ENCODE measurements at places on chromosomes 6 and 20.

DNA sequence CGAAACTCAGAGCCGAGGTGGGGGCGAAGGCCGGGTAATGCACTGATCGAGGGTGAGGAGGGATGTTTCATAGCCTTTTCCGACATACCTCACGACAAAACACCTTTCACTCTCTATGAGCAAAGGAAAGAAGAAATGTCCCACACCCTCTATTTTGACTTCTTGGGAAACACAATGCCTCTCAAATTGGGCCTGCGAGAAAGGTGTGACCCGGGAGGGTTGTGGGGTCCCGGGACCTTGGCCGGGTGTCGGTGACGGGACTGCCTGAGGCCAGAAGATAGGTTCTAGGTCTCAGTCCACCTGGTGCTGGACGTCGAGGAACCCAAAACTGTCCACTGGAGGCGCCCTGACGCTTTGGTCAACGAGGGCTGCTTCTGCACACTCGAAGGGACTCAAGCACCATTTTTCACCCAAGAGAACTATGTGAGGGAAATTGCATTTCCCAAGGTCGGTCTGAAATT lies 41.1 kb upstream of the OSTM1 start:
- no peak for DNase-seq

- DNase-seq = no peak
Observed at GRCh38 chr6:28315628-28316027, 20.3 kb downstream of the ZSCAN31 start.

- no peak for DNase-seq
Observed at GRCh38 chr6:22327881-22328280, 31.0 kb upstream of the PRL start.

- DNase-seq = no peak
Observed at GRCh38 chr20:6053776-6054688, at the start of gene LRRN4. TSS of gene LRRN4 (minus strand) at chr20:6054060. CDS start at chr20:6052799, 1,261 bp downstream.

DNA sequence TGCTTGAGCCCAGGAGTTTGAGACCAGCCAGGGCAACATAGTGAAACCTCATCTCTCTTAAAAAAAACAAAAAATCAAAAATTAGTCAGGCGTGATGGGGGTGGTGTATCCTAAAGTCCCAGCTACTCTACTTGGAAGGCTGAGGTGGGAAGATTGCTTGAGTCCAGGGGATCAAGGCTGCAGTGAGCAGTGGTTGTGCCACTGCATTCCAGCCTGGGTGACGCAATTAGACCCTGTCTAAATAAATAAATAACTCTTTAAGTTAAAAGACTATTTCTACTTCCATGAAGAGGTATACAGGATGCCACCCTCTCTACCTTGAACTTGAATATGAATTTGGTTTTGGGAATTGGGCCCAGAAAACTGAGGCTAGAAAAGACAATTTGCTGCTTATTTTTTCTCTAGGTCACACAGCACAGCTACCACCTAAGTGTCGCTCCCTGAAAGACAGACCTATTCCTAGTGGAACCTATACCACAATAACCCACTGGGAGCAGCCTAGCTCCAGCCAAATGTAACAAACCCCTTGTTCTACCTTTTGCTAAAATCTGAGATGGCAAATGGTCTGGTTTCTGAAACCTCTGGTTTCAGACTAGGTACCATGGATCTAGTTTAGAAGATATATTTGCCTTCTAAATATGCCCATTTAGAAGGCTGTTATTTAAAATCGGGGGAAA lies 35.2 kb downstream of the HMGCLL1 start:
- no peak for DNase-seq

DNA sequence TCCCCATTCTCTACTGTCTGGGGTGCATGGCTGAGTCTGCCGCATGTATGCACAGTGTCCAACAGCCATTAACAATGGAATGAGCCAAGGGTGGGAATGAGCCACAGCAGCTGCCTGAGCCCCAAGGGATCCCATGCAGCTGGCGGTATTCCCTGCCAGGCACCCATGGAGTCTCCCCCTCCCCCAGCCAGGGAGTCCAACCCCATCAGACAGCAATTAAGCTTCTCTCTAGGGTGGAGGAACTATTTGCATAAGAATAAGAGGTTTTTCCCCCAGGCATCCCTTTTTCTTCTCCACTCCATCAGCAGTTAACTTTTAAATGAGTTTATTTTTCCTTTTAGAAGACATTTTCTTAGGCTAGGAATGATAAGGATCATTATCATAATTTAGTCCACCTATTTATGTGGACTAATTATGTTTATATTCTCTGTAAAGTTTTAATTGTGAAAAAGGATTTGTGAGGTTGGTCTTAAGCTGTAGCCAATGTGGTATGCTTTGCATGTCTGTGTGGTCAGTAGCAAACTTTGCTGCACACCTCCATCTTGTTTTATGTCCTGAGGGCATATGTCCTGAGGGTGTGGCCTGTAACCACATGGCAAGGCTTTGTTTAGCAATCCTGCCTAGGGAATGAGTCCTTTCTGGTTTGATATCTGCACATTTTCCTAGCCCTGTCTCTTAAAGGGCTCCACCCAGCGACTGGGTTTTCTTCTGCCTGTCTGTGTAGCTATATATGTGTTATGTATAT lies 158.9 kb upstream of the OLIG3 start:
- no peak for DNase-seq

- DNase-seq = no peak
Observed at GRCh38 chr6:44576132-44576631, 188.7 kb downstream of the CDC5L start.
